ENCODE measurements at places on chromosomes 12 and 14. TPM values are rescaled to one million over a fixed set of nuclear protein-coding genes. Genes with fewer than 3 reads are reported as not detected.

LRP1 gene
- 410 TPM for total RNA-seq

GRIP1 gene
- total RNA-seq, result 0.22 TPM

EFCAB11 gene
- 2.2 TPM for total RNA-seq

P2RX2 gene
- not detected for total RNA-seq

C12orf54 gene
- total RNA-seq, result not detected

CBLN3 gene
- total RNA-seq, result 6.9 TPM

DNA sequence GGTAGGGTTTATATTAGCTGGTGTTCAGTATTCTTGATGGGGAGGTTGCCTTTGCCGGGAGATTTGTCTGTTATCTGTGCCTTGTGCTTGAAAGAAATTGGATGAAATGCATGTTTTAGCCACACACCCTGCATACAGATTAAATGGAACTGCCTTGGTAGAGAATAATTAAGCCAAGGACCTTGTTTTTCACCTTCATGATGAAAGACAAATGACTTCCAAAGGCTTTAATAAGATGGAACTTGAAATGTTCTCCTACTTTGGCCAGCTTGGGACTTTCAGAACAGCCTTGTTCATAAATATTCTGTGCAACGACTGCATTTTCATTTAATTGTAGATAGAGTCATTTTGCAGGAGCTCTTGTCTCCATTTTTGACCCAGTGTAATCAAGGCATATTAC lies 21.2 kb downstream of the JDP2 start:
- no peaks in the 10 kb centered on the region for H3K4me1 ChIP-seq
- H3K4me3 ChIP-seq, result no peak overlapping the region
- H3K36me3 ChIP-seq, result no peaks in the 10 kb centered on the region

- no peaks in the 10 kb centered on the region for H3K4me1 ChIP-seq
- no peaks in the 10 kb centered on the region for H3K27me3 ChIP-seq
- H3K4me3 ChIP-seq, result no peak overlapping the region
- H3K27ac ChIP-seq, result no peak overlapping the region
- no peaks in the 10 kb centered on the region for H3K36me3 ChIP-seq
Observed at GRCh38 chr12:46571608-46572007, 199.0 kb upstream of the SLC38A2 start.

DNA sequence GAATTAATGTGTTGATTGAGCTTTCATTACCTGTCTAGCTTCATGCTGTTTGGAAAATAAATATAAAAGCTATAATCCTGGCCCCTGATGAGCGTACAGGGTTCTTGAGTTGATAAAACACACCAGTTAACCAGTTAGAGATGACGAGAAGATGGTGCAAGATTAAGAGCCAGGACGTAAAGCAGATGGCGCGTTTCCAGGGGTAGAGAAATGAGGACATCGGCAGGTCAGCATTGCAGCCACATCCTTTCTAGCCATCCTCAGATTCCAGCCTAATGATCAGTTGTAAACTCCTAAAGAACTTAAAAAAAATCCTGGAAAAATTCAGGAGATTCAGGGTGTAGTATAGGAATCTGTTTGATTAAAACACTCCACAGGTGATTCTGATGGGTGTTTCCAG lies 203.7 kb downstream of the CACNA1C start:
- no peak overlapping the region for H3K4me3 ChIP-seq
- no peaks in the 10 kb centered on the region for H3K36me3 ChIP-seq
- DNase-seq, result no peak
- no peak overlapping the region for H3K27ac ChIP-seq
- no peaks in the 10 kb centered on the region for H3K27me3 ChIP-seq
- H3K4me1 ChIP-seq, result peaks cover 5% of the 10 kb centered on the region

DNA sequence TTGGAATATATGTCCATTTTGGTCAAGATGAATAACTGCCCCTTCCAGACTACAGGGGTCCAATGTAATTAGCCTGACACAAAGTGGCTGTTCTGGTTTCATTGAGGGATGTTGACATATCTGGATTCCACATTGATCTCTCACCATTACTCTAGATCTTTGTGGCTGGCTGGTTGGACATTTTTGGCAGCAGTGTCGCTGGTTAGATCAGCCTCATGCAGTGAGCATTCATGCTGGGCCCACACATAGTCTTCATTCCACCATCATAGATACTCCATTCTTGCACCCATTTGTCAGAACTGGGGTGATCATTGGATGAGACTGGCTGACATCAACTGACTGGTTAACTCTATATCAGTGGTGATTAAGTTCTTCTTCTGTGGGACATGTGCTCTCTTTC lies 74.4 kb downstream of the MGST1 start:
- no peaks in the 10 kb centered on the region for H3K27me3 ChIP-seq

DNA sequence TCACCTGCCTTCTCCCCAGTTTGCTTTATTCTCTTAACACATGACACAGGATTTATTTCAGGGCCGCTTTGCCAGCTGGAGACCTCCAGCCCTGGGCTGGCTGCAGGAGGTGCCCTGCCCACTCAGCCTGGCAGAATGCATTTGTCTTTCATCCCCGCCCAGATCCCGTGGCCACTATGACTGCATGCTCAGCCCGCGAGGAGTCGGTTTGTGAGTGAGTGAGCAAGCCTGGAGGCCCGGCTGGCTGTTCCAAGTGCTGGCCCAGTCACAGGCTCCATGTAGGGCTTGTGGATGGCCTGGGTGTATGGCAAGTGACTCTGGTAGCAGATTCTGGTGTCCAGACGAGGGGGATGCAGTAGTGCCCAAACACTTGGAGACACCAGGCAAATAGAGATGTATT lies 2.1 kb downstream of the TDP1 start:
- no peak overlapping the region for H3K27ac ChIP-seq
- no peak for DNase-seq
- peaks cover 26% of the 10 kb centered on the region for H3K4me1 ChIP-seq
- H3K36me3 ChIP-seq, result no peaks in the 10 kb centered on the region
- no peak overlapping the region for H3K4me3 ChIP-seq

DNA sequence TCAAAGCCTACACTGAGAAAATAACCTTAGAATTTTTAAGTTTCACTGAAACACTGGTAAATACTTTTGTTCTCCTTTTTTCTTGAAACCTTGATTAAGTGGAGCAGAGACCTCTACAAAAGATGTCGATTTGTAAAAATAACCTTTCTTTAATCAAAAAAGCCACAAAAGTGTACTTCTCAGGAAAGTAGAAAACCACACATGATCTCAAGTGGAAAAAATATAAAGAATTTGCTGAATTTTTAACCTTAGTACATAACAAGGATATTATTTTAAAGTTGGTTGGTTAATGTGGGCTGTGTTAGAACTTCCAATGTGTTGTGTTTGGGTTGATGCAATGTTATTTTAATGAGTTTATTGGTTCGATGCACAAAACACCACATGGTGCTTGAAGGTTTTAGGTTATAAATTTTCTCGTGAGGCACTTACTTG lies 8.6 kb downstream of the LGR5 start:
- no peak overlapping the region for H3K27ac ChIP-seq
- DNase-seq, result no peak
- no peaks in the 10 kb centered on the region for H3K36me3 ChIP-seq
- H3K27me3 ChIP-seq, result no peaks in the 10 kb centered on the region
- H3K4me1 ChIP-seq, result no peaks in the 10 kb centered on the region
